Caco-2 (cell line): ENCODE measurements at places on chromosomes 5 and 9.

- no peak for DNase-seq
Measured at GRCh38 chr5:1448511-1449011, 3.3 kb upstream of the SLC6A3 start.

DNA sequence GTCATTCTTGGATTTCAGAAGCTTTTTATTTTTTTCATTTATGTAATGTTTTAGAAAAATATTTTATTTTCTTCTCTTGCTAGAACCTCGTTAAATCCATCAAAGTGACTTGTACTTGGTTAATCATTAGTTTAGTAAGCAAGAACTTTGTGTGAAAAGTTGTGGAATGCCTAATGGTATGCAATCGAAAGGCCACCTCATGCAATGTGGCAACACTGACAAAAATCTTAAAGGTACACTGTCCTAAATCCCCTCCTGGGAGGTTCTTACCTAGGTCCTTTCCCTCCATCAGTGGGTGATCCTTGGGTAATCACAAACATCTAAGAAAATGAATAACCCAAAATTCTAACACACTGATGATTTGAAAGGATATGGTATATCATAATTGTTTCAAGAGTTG is 304.2 kb downstream of the DNAH5 start:
- DNase-seq: peak; percentile 50

- DNase-seq: no peak
Measured at GRCh38 chr5:119389288-119390030, 33.6 kb downstream of the TNFAIP8 start.

- no peak for DNase-seq
Measured at GRCh38 chr5:68540798-68541590, 325.4 kb downstream of the PIK3R1 start.

- DNase-seq: no peak
Measured at GRCh38 chr5:176658817-176659511, 11.7 kb downstream of the TSPAN17 start.

GRCh38 chr9:3758816-3759576 is 233.2 kb upstream of the RFX3 start:
- no peak for DNase-seq

- DNase-seq: no peak
Measured at GRCh38 chr5:37598733-37599132, 219.6 kb downstream of the WDR70 start.

- DNase-seq: no peak
Measured at GRCh38 chr5:72940082-72940481, 15.8 kb upstream of the FCHO2 start.

DNA sequence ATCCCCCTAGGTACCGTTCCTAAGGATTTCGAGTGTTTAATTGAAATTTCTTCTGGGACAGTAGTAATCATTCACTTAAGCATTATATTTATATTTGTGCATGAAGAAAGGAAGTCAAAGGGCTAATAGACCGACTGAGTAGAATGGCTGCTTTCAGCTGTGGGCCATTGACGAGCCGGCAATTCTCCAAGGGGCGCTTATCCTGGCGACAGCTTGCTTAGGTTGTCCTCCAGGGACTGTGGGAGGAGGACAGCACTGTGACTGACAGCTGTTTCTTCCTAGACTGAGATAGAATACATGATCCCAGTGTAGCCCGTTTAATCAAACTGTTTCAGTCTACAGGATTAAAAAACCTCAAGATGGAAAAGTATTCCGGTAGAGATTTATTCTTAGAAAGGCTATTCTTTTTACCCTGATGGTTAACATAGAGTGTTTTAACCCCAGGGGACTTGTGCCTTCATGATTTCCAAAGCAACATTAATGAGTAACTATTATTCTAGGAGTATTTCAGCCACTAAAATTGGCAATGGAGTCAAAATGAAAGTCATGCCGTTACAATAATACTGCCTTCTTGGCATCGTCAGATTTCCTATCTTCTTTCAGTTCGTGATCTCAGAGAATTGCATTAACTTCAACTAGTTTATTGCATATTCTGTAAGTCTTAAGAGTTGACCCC is 943.1 kb upstream of the WWC1 start:
- no peak for DNase-seq

- no peak for DNase-seq
Measured at GRCh38 chr5:123864578-123864977, 352.6 kb downstream of the CSNK1G3 start.

- no peak for DNase-seq
Measured at GRCh38 chr9:98598861-98599260, 109.9 kb downstream of the GABBR2 start.

DNA sequence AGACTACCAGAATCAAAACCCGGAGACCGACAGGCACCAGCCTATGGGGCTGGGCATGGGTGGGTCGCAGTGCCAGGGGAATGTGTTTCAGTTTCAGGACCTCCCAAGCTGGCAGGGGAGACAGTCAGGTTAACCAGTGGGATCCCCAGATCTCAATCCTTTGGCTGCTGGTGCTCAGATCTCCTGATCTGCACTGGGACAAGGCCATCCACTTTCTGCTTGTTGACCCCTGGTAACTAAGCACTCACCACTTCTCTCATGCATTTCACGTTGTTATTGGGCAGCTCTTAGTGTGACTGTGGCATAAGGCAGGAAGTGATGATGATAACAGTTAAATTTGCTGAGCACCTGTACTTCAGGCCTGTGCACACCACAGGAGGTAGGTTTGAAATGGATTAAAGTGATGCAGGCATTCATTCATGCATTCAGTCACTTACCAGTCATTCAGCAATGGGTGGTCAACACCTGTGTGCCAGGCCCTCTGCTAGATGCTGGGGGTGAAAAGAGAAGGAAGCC is 42.1 kb upstream of the STXBP1 start:
- no peak for DNase-seq

DNA sequence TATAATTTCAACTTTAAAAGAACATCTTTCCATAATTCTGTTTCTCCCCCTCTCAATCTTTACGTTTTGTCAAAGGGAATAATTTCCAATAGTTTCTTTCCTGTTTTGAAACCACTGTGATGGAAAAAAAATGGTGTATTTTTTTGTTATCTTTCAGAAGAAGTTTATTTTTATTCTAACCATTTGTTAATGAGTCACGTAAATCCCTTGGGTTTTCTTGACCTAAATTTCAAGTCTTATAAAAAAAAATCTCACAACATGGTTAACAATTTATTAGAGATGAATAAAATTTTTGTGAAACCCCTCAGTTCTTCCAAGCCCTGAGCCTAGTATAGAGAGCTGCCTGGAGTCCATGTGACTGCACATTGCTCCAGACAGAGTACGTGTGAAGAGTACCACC is 106.1 kb upstream of the FBXL17 start:
- no peak for DNase-seq

DNA sequence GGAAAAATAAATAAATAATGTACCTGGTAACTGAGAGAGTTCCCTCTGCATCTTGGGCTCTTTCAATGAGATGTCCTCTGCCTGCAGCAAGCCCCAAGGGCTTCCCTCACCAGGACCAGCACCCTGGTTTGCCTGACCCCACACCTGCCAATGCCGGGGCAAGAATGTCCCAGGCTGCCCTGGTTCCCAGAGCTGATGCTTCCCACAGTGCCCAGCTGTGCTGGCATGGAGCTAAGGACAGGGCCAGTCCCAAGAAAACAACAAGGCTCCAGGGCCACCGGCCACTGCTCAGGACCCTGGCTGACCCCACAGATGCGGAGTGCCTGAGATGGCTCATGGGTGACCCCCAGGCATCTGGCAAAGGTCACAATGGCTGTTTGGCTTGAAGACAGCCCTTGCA is 123.5 kb downstream of the KCNIP1 start:
- DNase-seq: no peak

- no peak for DNase-seq
Measured at GRCh38 chr5:112350626-112351025, 68.5 kb downstream of the EPB41L4A start.

DNA sequence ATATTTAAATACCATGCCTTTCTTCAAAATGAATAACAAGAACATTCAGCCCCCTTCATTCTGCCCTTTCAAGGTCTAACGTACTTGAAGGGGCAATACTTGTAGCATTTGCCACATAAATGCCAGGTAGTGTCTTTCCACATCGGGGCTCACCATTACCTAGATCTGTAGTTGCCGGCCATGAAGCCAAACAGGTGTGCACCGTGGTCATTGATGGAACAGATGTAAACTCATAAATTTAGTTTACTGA is 193.0 kb downstream of the CD180 start:
- no peak for DNase-seq

GRCh38 chr5:73960426-73960825 is 334.4 kb downstream of the ARHGEF28 start:
- DNase-seq: no peak

DNA sequence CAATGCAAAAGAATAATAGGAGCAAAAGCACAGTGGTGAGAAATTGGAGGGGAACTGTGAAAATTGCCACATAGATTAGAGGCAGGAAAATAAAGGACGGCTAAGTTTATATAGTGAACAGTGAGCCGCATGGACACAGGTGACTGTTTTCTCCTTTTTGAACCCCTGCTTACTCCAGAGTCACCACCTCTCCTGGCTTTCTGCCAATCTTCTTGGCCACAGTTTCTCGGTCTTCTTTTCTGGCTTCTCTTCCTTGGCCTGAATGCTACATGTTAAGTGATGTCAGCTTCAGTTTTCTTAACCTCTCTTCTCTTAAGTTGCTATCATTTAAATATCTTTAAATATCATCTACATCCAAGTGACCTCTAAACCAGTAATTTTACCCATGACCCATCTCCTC is 47.3 kb upstream of the CDKN2B start:
- no peak for DNase-seq

DNA sequence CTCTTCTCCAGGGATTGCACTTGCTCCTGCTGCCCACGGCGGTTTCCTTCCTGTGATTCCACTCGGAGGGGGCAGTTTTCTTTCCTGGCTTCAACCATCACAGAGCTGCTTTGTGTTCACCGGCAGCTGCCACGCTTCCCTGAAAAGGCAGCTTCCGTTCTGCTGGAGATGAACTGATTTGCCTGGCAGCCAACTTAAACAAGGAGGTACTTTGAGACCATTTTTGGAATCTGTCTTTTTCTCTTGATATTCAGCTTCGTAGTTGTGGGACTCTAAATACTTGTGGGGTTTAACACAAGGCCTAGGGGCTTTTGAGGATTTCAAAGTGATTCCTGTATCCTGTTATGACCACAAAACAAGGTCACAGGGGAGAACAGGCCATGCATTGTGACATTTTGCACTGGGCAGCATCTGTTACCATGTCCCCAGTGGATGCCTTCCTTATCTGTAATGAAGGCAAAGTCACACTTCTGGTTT is 192.0 kb downstream of the MTRR start:
- DNase-seq: no peak

DNA sequence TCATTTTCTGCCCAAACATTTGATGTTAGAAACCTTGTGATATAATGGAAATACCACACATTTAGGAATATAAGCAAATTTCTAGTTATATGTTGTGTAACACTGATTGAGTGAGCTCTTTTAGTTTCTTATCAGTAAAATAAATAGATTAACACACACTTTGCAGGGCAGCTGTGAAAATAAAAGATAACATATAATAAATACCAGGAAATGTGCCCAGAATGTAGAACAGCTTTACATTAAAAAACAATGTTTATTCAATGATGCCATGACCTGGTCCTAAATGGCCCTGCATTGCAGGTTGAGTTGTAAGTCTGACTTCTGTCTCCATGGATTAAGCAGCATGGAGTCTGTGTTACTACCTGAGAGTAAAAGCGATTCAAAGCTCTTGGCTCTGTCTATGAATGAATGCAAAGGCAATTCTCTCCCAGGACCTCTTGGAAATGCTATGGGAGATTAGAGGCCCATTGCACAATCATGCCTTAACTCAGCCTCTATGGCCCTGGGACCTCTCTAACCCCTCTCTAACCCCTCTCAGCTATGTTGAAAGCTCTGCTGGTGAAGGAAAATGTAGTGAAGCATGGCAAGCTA is 296.0 kb upstream of the ACTBL2 start:
- no peak for DNase-seq

DNA sequence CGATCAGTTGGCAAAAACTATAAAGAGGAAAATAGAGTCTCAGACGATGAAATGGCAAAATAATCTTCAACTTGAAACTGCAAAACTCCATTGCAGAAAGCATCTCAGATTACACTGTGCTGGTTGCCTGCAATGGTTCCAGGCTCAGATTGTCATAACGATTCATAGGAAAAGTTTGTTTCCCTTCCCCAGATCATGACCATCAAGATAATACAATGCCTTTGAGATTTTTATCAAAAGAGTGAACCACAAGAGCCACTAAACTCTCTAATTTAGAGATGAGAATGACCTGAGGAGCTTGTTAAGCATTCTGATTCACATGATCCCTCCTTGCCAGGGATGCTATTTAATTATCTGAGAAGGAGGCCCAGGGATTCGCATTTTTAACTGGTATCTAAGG is 52.6 kb upstream of the ITGA1 start:
- no peak for DNase-seq

DNA sequence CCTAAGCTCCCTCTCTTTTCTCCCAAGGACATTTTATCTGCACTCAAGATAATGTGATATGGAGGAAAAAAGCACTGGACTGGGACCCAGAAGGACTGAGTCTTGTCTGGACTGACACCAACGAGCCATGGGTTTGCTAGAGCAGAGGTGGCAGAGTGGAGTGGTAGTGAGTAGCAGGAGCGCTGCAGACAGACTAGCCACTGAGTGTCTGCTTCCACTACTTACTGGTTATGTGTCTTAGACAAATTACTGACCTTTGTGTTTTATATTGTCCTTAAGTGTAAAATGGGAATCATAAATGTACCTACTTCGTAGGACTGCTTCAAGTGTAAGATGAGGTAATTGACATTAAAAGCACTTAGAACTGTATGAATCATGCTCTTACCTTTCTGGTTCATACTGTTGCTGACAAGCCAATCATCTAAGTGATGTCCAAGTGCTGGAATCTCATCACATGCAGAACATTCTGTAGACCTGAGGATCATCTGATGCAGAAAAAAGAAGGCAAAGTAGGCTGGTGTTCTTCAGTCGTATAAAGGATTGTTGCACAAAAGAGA is 12.5 kb upstream of the PRLR start:
- DNase-seq: no peak

DNA sequence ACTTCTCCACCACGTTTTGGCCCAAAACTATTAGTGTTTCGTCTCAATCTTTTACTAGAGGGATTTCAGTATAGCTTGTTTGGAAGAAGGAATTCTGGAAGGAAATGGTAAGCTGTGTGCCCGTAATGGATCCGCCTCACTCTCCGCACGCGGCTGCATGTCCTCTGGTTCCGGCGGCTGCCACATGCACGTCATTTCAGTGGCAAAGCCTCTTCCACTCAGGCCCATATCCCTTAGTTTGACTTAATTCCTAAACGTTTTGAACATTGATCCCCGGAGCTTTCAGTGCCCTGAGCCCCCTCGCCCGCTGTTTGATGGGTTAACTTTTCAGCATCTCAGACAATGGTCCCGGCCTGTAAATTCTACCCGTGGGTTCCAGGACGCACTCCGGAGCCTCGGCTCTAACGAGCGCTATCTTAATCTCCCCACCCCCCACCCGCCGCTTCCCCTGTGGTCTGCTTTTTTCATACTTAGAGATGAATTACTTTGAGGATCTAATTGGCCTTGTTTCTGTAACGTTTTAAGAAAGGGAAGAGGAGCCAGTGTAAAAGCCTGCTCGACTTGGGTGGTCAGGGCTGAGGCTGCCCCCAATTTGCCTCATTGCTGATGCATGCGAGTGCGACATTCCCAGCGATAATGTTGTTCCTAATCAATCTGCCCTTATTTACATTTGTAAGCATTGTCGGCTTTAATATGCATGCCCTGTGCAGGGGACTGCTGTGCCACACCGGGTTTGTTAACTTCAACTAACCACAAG is 4.6 kb downstream of the PTCH1 start:
- no peak for DNase-seq

GRCh38 chr9:127868278-127868902 is 9.1 kb downstream of the AK1 start:
- DNase-seq: no peak
